ENCODE measurements at places on chromosomes 11 and 22. TPM values are rescaled to one million over a fixed set of nuclear protein-coding genes. Genes with fewer than 3 reads are reported as not detected.

DNA sequence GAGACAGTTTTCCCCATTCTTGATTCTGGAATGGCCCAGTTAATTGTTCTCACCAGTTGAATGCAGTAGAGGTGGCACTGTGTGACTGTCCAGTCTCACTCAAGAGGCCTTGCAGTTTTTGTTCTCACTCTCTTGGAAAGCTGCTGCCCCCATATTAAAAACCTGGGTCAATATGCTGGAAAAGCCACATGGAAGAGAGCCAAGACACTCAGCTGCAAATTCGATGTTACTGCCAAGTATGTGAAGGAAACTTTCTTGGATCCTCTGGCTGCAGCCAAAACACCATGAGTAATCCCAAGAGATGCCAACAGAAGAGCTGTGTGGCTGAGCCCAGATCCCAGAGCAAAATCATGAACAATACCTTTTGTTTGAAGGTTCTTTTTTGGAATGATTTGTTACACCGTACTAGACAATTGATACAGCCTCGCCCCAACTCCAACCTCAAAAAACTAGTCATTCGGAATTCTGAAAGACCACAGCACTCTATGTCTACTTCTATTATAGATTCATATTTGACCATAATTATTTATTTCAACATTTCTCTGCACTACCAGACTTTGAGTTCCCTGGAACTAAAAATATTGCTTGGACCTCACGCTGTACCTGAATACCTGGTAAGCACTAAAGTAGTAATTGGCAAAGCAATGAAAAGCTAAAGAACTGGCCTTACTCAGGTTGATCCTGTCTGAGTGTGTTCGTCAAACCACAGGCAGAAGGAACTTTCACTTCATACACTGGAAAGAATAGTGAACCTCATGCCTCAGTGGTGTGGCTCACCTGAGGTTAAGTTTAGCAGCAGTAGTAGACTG is 378.8 kb downstream of the ETS1 start:
- no peak for DNase-seq
- no peak overlapping the region for H3K27ac ChIP-seq
- no peaks in the 10 kb centered on the region for H3K4me1 ChIP-seq
- no peaks in the 10 kb centered on the region for H3K27me3 ChIP-seq

DNA sequence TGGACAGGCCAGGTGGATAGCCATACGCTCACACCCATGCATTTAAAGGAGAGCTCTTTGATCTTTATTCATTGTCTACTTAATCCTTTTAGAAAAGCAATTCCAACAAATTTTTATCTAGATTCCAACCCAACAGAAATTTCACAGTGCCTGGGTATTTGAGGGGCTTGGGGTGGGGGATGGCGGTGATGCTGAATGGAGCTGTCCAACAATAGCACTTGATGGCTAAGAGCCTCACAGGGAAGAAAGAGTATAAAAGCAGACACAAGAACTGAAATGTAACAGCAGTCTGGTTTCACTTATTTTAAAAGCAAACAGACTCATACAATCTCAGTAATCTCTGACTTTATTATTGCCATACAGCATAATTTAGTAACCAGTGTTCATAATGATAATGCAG is 101.8 kb upstream of the SORL1-AS1 start:
- H3K36me3 ChIP-seq: peaks cover 63% of the 10 kb centered on the region
- DNase-seq: no peak
- H3K27me3 ChIP-seq: no peaks in the 10 kb centered on the region
- no peak overlapping the region for H3K4me3 ChIP-seq
- no peaks in the 10 kb centered on the region for H3K4me1 ChIP-seq

DNA sequence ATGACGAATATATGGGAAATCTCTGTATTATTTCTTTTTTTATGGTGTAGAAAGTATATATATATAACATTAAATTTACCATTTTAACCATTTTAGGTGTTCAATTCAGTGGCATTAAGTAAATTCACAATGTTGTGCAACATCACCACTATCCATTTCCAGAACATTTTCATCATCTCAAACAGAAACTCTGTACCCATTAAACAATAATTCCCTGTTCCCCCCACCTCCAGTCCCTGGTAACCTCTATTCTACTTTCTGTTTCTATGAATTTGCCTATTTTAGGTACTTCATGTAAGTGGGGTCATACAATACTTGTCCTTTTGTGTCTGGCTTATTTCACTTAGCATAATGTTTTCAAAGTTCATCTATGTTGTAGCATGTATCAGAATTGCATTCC is 15.3 kb upstream of the PTS start:
- no peaks in the 10 kb centered on the region for H3K36me3 ChIP-seq
- no peak overlapping the region for H3K4me3 ChIP-seq
- no peak for DNase-seq
- no peaks in the 10 kb centered on the region for H3K4me1 ChIP-seq
- H3K27ac ChIP-seq: no peak overlapping the region
- H3K27me3 ChIP-seq: no peaks in the 10 kb centered on the region

Gene DGAT2
- 0.35 TPM for total RNA-seq

Gene MUC5AC
- not detected for total RNA-seq

Gene AGBL2
- 11.3 TPM for total RNA-seq

Gene DEAF1
- total RNA-seq: 49.8 TPM
